Stimulated activated CD8-positive, alpha-beta memory T cell treated with anti-CD3 and anti-CD28 coated beads, Interleukin-4, amount 100 ng/mL, for 4 hours (primary cell): ENCODE measurements at places on chromosomes 11 and 22.
A peak's percentile ranks its signal among the peaks of the same experiment; 100 is the strongest.

DNA sequence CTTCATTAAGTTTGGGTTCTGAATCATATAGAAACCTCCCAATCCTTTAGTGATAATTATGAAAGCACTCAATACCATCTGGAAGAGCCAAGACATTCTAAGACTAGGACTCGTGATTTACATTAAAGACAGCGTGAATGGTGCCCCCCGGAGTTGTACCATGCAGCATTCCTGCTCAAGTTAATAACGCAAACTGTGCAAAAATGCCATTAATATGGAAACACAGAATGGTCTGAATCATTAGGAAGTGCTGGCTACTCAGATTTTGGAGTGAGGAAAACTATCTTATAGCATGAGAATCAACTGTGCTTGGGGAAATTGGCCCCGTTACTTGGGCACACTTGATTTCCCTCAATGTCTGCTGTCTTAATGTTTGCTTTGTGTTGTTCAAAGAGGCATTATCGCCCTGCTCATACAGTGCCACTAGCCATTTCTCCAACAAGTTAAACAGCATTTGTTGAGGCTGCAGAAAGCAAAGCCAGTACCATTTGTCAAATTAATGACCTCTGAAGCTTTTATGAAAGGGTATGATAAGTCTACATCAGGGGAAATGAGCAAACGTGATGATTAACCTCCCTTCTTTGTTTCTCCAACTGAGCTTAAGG, 18.5 kb upstream of the TPH1 start:
- DNase-seq = no peak

GRCh38 chr22:19597399-19597735, 73.2 kb upstream of the CLDN5 start:
- DNase-seq = peak; percentile 6

GRCh38 chr11:11036848-11037732, 179.2 kb upstream of the ZBED5 start:
- no peak for DNase-seq

GRCh38 chr22:43564859-43565258, 153.0 kb downstream of the MPPED1 start:
- no peak for DNase-seq

DNA sequence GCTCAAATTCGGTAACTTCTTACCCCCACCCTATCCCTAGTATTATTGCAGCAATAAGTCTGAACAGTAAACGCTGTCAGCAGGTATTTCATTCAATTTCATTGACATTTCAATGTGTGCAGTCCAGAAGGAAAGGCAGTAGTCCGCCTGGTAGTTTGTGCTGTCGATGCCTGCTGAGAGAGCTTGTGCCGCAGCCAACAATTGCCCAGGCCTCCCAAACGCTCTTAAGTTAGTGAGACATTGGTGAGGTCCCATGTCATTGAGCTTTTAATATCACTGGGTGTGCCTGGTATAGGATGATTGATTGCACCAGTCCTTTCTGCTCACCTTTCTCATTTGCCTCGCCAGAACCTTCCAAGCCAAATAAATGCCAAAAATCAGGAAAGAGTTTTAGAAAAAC, 28.1 kb downstream of the ALKBH3 start:
- DNase-seq = no peak

DNA sequence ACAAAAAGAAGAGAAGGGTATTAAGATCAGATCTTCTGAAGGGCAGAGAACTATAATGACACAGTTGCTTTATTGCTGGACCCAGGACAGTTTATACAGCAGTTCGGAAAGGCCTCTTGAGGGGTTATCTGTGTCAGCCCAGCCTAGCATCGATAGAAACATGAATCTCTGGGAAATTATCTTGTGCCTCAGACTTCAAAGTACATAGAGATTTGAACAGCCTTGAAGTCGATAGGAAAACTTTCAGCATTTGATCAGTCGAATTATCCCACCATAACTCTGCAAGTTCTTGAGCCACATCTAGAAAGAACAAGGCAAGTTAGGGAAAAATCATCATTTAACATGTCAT, 2.5 kb upstream of the LMO2 start:
- no peak for DNase-seq

- DNase-seq = no peak
Observed at GRCh38 chr22:35394011-35394312, 6.0 kb upstream of the MCM5 start.

- no peak for DNase-seq
Observed at GRCh38 chr11:65871811-65872548, 620 bp downstream of the EFEMP2 start.

GRCh38 chr11:112617977-112618826, 343.0 kb upstream of the NCAM1 start:
- DNase-seq = no peak

DNA sequence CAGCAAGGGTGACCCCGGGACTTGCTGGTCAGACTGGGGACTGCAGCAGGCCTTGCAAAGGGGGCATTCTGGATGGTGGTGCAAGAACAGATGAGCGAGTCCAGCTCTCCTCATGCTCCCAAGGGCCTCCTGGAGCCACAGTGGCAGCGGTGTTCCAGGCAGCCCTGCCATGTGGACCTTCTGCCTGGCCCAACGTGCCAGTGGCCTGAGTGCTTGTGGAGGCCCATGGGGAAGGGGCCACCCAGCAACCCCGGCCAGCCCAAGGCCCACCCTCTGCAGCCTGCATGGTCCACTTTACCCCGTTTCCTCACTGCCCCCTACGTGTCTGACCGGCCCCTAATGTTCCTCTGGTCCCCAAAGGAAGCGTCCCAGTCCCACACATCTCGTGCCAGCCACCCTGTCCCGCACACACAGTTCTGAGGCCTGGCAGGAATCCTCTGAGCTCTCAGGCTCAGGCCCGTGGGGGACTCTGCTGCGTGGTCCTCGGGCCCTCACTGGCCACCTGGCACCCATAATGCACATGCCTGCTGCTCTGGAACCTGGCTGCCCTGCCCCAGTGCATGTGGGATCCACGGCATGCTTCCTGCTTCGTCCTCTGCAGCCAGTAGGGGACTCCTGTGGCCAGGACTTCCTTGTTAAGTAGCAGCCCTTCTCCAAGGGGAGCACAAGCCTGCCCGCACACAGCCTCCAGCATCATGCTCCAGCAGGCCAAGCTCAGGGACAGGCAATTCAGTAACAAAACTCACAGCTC, 85.5 kb downstream of the DGCR2 start:
- DNase-seq = no peak

GRCh38 chr11:110121204-110121603, 28.0 kb downstream of the ZC3H12C start:
- no peak for DNase-seq

DNA sequence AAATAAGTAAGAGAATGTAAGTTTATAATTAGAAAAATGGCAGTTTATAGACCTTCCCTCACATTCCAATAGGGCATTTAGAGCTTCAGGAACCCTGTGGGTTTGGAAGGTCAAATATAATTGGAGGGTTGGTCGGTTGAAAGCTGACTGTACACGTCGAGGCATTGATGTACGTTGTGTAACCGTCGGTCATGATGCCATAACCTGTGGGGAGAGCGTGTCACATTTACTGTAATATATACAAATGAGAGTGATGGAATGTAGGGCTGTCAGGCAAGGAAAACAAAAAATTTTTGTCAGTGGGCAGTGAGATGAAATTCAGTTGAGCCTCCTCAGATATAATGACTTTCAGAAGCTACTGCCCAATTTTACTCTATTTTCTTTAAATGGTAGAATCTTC, 88.5 kb downstream of the ARL14EP start:
- no peak for DNase-seq
